ENCODE measurements at places on chromosomes 1 and 21.
A peak's percentile ranks its signal among the peaks of the same experiment; 100 is the strongest.

DNA sequence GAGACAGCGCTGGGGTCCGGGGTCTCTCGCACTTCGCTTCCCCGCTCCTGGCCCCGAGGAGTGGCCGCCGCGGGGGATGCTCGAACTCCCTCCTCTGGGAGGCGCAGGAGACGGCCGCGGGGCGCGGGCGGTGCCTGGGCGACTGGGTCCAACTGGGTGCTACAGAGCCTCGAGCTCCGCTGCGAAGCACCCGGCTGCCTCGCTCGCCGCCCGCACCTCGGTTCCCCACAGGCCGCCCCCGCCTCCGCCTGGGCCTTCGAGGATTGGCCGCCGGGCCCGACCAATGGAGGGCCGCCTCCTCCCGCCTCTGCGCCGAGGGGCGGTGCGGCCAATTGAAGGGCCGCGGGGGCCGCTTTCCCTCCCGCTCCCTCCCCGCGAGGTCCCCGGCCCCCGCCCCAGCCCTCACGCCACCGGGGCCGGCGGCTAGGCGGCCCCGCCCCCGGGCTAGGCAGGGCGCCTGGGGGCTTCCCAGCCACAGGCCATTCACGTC, at the start of gene CNN3:
Gene CNN3 (minus strand): TSS at position 196 of the 490 bp plus-strand sequence. CDS start 216 bp downstream, outside the sequence.
- peak; percentile 76 for DNase-seq

DNA sequence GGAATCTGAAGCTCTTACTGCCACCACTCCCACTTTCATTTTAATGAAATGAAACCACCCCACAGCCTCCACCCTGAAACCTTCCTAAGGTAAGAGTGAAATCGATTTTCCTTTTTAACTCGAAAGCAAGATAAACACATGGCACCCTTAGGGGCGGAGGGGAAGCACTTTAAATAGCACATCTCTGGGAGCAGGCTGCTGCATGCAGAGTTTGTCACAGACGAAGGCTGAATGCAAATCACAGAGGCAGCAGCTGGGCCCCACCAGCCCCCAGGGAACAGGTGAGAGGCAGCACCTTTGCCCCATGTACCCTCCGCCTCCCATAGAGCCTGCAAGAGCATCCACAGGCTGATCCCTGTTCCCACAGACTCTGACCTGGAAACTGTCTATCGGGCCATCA, 60.0 kb upstream of the GRIK3 start:
- no peak for DNase-seq

GRCh38 chr1:86646256-86646655, 58.1 kb upstream of the SH3GLB1 start:
- DNase-seq = no peak

DNA sequence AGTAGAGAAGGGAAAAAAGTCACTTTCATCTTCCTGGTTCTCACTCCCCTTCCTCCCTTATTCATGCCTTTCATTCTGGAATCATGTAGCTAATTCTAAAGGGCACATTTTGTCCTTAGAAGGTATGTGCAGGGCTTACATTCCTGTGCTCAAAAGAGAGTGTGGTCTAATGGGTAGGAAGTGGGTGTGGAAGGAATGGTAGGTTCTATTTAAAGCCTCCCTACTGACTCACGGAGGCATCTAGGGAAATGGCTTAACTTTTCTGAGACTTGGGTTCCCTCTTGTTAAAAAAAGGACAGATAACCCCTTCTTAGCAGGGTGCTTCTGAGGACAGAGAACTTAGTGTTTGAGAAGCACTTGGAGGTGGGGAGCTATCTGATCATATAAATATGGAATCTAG, 249.3 kb upstream of the DUSP10 start:
- no peak for DNase-seq

DNA sequence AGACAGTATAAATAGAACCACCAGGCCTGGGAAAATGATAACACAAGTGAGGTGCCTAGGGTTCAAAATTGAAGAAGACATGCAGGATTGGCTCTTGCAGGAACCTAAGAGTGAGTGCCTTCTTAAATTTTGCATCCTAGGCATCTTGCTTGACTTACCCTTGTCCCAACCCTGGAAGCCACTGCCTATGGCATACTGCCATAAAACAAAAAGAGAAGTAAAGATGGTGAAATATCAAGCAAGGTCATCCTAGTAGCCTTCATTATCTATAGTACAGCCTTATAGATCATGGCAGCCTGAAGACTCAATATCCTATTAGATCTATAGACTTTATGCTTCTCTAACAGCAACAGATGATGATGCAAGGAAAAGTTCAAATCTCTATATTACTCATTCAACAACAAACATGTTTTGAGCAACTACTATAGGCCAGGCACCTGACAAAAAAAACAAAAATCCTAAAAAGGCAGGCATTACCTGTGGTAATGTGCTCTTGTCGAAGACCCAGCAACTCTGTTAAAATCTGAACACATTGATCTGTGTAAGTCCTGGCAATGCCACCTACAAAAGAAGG, 6.3 kb downstream of the AP4B1 start:
- no peak for DNase-seq

DNA sequence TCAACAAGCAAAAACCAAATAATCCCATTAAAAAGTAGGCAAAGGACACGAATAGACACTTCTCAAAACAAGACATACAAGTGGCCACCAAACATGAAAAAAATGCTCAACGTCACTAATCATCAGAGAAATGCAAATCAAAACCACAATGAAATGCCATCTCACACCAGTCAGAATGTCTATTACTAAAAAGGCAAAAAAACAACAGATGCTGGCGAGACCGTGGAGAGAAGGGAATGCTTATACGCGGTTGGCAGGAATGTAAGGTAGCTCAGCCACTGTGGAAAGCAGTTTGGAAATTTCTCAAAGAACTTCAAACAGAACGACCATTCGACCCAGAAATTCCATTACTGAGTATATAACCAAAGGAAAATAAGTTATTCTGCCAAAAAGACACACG, 145.1 kb upstream of the EDN2 start:
- no peak for DNase-seq

- no peak for DNase-seq
These were observed 47.3 kb upstream of the POU3F1 start for GRCh38 chr1:38093569-38094520.

GRCh38 chr1:3690282-3691065, 38.2 kb downstream of the TP73 start:
- DNase-seq = no peak

DNA sequence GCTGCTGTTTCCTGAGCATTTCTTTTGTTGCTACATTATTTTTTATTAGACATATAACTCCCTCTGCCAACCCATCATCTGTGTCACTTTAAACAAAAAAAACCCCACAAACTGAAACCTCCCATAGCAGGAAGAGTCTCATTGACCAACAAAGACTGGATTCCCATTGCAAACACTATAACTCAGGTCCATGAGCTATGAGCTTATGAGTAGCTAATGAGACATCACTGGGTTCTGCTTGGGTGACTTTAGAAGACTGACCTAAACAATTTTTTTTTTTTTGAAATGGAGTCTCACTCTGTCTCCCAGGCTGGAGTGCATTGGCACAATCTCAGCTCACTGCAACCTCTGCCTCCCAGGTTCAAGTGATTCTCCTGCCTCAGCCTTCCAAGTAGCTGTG, 212.8 kb downstream of the LTN1 start:
- DNase-seq = no peak

GRCh38 chr1:230143534-230143933, 76.5 kb downstream of the GALNT2 start:
- DNase-seq = no peak

- no peak for DNase-seq
These were observed 271.7 kb upstream of the SNX7 start for GRCh38 chr1:98389809-98390208.

DNA sequence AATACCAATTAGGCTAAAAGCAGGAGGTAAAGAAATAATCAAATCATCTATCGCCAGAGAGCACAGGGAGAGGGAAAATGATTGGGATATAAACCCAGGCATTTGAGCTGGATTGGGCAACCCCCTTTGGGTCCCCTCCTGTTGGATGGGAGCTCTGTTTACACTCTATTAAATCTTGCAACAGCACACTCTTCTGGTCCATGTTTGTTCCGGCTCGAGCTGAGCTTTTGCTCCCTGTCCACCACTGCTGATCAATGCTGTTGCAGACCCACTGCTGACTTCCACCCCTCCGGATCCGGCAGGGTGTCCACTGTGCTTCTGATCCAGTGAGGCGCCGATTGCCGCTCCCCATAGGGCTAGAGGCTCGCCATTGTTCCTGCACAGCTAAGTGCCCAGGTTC, 493.8 kb downstream of the MATN1 start:
- no peak for DNase-seq

- DNase-seq = no peak
These were observed 664 bp downstream of the BACE2 start for GRCh38 chr21:41168391-41169257.

DNA sequence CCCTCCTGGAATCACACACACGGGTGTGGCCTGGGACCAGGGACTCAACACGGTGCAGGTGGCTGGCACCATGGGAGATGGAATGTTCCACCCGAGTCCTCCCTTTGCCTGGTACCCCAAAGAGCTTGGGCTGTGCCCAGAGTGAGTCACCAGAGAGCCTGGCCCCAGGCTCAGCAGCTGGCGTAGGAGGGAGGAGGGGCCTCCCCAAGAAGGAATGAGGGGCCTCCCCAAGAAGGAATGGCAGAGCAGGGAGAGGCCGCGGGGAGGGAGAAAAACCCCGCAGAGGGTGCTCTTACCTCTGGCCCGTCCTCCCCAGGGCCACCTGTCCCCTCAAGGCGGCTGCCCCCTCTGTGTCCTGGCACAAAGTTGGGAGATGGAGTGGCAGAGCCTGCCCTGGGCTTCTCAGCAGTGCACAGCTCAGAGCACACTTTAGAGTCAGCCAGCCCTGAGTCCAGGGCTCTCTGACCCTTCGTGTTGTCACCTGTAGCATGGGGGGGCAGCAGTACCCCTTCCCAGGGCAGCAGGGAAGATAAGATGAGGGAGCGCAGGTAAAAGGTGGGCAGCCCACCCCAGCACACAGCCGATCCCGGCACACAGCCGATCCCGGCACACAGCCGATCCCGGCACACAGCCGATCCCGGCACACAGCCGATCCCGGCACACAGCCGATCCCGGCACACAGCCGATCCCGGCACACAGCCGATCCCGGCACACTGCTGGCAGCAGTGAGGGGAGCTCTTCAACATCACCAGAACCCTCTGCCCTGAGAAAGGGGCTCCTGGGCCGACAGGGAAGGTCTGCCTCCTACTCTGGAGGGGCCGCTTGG, 20.2 kb upstream of the KCNAB2 start:
- DNase-seq = no peak

GRCh38 chr1:199303035-199303434, 664.2 kb downstream of the PTPRC start:
- no peak for DNase-seq

DNA sequence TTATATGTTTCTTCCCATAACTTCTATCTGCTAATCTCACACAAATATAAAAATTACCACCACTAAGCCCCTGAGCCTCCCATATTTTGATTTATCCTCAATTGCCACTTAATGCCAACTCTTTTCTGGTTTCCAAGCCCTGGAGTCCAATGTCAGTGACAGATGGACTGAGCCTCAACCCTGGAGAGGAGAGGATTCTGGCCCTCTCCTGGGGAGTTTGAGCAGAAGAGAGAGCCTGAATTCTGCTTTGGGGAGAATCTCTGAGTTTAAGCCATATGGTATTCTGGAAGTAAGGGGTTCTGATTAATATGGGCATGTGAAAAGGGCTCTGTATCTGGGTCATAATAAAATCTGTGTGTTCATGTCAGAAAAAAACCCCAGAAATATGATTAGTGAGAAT, 8.5 kb downstream of the CADM3 start:
- no peak for DNase-seq

DNA sequence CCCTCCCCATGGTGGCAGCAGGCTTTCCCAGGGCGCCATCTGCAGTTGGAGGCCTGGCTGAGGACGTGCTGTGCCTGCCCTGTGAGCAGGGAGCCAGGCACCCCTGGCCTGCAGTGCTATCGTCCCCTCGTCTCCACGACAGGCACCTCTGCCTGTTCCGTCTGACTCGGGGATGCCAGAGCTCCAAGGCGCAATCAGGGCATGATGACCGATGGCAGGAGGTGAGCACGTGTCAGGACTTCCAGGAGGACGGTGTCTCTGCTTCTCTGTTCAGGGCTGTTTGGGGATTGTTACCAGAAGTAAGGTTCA, 125.2 kb downstream of the PCBP3 start:
- DNase-seq = no peak

DNA sequence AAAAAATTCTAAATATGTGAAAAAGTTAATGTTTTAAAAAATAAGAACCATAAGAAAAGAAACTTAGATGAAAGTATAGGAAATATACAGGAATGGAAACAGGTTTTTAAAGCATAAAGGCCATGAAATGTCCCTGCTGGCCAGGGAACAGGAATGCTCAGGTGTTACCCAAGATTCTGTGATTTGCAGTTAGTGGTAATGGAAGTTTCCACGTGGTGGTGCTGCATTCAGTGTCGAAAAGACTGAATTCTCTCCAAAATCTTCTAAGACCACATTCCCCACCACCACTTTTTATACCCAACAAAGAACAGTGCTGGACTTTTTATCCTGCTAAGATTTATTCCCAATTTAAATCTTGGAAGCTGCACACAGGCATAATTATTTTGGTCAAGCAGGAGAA, 126.2 kb downstream of the PRRX1 start:
- DNase-seq = no peak

DNA sequence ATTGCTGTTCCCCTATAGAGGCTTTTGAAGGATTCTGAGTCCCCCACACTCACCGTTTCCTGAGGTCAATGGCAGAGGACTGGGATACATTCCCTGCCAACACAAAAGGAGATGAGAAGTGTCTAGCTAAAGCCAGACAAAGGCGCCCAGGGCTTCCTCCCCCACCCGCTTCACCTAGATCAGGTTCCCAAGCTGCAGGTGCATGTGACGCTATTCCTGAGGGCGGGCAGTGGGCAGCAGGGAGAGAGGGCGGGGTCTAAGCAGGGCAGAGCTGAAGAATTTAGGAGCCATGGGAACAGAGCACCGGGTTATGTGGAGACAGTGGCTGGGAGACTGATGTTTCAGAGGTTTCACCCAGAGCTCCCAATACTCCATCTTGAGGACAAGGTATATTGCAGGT, 6.0 kb upstream of the ARHGEF2 start:
- no peak for DNase-seq

DNA sequence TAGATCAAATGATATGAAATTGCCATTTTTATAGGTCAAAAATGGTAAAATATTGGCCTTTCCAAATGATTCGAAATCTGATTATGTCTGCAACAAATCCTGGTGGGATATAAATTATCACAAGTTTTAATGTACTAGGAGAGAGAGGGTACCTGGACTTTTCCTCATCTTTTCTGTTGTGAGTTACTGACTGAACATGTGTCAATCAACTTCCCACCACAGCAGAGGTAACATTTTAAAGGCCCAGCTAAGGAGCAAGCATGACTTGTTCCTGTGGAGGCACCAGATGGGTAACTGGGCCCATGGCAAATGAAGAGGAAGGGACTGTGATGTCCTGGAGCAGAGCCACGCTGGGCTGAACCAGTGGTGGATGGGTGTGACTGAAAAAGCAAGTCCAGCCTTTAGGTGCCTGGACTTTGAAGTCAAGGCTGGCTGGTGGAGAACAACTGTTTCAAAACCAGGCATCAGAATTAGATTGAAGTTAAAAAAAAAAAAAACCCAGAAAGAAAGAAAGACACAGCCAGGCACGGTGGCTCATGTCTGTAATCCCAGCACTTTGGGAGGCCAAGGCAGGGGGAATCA, 6.6 kb downstream of the MR1 start:
- no peak for DNase-seq
